ENCODE measurements at places on chromosomes 4 and X.

- DNase-seq = no peak
These were observed 47.5 kb upstream of the GALNT7 start for GRCh38 chr4:173121076-173121561.

DNA sequence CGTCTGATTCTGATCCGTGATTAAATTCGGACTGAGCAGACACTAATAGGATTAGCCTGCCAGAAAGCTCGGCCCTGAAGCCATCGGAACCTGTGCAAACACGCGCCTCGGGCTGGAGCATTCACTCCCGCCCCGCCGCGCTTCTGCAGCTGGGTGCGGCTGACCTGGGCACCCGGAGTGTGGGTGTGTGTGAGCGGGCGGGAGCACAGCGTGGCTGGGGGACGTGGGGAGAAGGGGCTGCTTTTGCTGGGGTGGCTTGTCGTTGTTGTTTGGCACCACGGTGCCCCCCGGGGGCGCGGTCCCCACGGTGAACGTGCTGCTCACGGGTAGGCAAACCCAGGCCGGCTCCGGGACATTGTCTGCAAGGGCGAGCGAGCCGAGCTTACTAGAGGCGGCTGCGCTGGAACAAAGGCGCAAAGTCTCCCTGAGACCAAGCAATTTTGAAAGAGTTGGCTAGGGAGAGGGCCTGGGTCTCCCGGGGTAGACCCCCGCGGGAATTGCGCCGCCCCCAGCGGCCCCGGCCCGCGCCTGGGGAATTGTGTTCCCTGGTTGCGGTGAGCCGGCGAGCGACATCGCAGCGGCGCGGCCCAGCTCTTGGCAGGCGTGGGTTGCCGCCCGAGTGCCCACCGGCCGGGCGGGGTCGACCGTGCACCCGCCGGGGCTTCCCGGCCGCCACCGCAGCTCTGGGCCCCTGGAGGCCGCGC lies 1.4 kb downstream of the MAMLD1 start:
- DNase-seq = no peak

GRCh38 chr4:126794363-126794762 lies 838.4 kb upstream of the INTU start:
- DNase-seq = no peak

GRCh38 chrX:13868591-13868990 lies 51.7 kb upstream of the GPM6B start:
- no peak for DNase-seq

DNA sequence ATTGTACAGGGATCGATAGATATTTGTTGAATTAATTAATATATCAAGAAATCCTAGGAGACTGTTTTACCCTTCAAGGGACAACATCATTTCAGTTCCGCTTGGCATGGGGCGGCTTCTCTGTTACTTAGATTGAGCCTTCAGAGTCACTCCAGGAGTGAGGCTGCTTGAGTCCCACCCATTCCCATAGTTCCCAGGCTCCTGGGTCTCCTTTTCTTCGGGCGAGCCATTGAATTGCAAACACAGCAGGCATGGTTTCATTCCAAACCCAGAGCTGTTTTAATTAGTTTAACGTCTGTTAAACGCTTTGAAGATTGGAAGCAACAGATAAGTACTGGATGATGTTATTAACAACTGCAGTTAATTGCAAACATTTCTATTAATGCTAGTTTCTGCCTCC lies 571 bp upstream of the EDA start:
- DNase-seq = no peak

DNA sequence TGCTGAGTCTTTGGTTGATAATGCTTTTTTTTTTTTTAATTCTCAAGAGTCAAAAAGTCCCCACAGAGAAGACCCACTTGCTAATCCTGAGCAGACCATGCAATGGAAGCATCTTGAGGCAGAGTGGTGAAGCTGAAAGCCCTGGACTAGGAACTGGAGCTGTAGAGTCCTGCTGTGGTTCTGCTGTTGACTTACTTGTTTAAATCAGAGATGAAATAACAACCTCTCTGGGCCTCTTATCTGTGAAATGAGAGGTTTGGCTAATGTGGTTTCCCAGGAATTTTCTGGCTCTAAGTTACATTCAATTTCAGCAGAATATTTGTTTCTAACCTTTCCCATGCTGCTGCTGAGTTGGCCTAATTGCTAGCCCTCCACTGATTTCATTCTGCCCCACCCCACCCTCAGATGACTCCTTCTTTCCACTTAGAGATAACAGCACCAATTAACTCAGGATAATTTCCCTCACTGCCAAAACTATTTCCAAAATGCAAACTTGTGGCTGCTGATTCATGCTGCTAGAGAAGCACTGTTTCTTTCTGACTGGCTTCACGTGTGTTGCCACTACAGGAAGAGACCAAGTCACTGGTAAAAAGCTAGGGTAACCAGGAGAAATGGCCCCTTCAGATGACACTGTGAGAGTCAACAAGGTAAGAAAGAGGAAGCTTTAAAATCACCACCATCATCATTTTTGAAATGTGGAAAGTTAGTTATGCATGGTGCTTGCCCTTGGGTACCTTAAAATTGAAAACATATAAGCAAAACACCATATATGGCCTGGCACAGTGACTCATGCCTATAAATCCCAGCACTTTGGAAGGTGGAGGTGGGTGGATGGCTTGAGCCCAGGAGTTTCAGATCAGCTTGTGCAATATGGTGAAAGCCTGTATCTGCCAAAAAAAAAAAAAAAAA lies 326.4 kb downstream of the DCHS2 start:
- no peak for DNase-seq

DNA sequence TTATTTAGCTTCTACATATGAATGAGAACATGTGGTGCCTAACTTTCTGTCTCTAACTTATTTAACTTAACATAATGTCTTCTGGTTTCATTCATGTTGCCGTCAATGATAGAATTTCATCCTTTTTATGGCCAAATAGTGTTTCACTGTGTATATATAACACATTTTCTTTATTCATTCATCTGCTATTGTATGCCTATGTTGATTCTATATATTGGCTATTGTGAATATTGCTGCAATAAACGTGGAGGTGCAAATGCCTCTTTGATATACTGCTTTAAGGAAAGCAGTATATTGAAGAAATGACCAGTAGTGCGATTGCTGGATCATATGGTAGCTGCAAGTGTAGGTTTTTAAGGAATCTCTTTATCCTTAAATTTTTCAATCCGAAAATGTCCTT lies 10.0 kb upstream of the CSN1S1 start:
- no peak for DNase-seq

- DNase-seq = no peak
These were observed 128.2 kb downstream of the C4orf51 start for GRCh38 chr4:145808021-145808650.

Measured in stimulated activated CD8-positive, alpha-beta memory T cell treated with anti-CD3 and anti-CD28 coated beads, Interleukin-12 subunit alpha, Interleukin-12 subunit beta, amount 100 ng/mL, for 4 hours (primary cell).